ENCODE measurements at places on chromosomes 7 and 10.

DNA sequence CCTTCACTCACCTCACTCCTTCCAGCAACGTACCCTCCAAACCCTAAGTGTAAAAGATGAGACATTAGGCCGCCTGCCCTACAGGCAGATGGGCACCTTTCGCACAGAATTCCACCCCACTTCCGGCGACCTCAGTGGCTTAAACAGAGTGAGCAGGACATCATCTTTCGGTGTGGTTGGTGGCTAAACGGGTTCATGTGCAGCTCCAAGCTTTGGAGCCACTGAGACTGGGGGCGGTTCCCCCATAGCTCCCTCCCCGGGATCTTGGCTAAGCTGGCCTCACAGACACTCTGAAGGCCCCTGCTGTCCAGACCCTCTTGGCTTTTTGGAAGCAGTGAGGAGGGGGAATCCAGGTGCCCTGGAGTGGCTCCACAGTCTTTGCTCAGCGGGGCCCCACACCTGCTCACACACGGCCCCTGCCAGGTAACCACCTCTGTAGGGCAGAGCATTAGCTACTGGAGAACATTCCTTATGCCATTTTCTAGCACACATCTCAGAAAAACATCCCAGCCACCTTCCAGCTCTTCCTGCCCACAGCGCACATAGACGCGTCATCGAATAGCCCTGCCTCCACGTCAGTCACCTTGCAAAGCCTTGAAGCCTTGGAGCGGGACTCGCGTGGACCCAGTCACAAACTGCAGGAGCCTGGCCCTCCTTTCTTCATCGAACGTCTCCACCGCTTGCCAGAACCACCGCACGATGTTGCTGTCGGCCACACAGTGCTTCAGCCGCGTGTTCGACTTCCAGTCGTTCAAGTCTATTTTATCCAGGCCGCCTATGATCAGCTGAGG lies 108.8 kb downstream of the SMURF1 start:
- DNase-seq, result no peak

DNA sequence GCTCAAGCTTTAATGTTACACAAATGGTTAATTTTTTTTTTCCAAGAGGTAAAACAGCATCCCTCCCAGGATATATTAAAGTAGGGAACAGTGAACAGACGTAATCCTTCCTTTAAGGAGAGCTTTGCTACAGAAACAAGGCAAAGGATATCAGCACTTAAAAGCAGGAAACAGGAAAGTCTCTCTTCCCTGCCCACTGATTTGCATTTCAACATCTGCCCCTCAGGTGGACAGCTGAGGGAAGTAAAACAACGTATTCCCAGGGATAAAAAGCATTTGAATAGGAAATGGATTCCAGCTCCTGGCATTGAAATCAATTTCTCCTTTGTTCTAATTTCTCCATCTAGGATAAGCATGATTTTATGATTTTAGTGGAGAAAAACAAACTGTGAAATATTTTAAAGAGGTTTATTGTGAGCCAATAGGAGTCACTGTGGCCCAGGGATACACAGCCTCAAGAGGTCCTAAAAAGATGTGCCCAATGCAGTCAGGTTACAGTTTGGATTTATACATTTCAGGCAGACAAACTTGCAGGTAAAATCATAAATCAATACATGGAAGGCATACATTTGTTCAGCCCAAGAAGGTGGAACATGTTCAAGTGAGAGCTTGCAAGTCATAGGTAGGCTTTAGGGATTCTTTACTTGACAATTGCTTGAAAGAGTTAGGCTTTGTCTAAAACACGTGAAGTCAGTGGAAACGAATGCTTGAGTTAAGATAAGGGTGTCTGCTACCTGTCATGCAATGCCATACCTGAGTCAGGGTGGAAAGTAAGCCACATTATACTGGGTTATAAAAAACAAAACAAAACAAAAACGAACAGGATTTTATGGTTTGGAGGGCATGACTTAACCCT lies 286.2 kb upstream of the VWC2 start:
- no peak for DNase-seq

DNA sequence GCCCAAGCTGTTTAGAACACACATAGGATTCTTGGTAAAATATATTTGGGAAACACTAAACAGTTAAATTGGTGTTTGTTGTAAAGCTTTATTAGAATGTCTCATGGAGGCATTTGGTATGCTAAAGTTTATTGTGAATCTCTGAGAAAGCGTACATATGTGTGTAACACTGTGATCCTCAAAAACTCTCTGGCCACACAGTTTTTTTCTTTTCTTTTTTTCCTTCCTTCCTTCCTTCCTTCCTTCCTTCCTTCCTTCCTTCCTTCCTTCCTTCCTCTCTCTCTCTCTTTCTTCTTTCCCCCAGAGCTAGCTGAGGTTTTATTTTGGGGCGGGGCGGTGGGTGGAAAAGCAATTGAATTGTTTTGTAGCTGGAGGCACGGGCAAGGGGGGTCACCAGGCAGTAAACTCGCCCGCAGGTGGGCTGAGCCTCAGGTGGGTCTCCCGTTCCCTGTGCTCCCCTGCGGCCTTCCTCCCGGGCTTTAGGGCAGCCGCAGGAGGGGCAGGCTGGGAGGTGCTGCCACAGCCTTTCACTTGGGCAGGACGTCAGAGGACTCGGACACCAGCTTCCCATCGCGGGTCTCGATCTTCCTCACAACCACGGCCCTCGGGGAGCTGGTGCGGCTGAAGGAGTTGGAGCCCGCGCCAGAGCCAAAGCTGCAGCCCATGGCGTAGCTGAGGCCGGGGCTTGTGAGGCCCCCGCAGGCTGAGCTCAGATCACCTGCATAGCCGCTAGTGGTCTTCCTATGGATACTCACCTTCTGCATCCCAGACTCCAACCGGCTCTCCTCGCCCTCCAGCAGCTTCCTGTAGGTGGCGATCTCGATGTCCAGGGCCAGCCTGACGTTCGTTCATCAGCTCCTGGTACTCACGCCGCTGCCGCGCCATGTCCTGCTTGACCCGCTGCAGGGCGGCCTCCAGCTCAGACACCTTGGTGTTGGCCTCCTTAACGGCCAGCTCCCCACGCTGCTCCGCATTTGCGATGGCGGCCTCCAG lies 459.0 kb downstream of the GATA3 start:
- DNase-seq, result no peak

- no peak for DNase-seq
Observed at GRCh38 chr7:67947646-67948045, 951.0 kb downstream of the TYW1 start.

- DNase-seq, result no peak
Observed at GRCh38 chr10:71078454-71079145, 133.8 kb upstream of the UNC5B start.

DNA sequence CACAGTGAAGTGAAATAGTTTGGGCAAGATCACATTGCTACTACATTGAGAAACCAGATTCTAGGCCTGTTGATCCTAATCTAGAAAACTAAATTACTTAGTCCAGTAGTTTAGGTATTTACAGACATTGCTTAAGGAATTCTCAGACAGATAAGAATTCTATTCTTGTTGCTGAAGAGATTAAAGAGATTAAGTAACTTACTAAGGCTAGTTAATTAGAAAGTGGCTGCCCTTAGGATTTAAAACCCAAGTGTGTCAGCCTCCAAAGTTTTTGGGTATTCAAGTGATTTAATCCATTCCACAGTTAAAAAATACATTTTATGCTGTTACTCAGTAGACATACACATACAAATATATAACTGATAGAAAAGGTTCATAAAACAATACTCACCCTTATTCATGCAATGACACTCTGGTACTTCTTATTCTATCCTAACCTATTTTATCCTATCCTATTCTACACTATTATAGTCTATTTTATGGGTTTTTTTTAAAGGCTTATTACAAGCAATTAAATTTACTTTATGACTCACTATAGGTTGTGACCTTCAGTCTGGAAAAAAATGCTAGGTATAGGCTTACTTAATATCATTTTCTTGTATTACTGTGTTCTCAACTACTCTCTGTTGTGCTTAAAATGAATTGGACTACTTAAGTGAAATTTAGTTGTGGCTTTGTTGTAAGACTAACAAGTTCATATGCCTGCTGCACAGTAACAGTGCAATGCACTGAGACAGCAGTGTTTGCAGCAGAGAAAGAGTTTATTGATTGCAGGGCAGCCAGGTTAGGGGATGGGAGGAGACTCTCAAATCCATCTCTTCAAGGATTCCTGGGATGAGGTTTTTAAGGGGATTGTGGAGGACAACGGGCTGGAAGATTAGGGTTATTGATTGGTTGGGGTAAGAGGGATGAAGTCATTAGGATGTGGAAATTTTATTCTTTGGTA lies 10.7 kb downstream of the SPAM1 start:
- DNase-seq, result no peak

- DNase-seq, result no peak
Observed at GRCh38 chr7:158278745-158279320, 308.8 kb downstream of the PTPRN2 start.

- DNase-seq, result no peak
Observed at GRCh38 chr10:13457958-13458686, 70.7 kb downstream of the BEND7 start.

GRCh38 chr10:126397156-126397555 lies 8.9 kb upstream of the ADAM12 start:
- DNase-seq, result no peak

- DNase-seq, result no peak
Observed at GRCh38 chr7:54906963-54907362, 111.9 kb upstream of the EGFR start.

DNA sequence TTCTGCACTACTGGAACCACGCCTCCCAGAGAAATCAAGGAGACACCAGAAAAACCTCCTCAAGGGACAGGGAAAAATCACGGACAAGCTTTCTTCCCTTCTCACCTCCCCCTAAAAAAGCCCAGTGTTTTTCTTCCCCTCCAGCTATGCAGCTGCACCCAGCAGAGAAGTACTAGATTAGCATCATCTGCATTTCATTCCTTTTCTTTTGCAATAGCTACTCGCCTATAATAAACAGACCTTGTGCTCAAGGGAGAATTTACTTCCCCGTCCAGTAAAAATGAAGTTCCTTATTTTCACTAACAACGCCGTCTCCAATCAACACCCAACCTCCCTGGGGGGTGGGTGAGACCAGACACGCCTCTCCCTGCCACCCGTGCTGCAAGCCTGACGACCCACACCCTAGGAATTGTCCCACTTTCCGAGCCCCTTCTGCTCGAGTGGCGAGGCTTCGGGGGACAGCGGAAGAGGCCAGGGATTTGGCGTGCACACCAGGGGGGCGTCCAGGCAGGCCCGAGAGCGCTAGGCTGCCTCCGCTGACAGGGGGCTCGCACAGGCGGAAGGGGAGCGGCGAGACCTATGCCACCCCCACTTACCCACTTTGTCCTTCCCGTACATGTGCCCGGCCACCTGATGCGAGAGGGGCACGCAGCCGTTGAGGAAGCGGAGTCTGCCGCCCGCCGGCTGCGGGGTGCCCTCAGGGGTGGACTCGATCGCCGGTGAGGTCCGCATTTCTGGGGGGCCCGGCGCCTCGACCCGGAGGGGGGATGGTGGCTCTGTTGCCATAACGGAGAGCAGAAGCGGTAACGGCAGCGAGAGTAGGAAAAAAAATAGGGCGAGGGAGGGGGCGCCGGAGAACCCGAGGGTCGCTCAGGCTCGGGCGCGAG lies 625 bp downstream of the IPMK start:
- DNase-seq, result peak; percentile 49

- DNase-seq, result no peak
Observed at GRCh38 chr7:116672596-116673456, 830 bp downstream of the MET start.

DNA sequence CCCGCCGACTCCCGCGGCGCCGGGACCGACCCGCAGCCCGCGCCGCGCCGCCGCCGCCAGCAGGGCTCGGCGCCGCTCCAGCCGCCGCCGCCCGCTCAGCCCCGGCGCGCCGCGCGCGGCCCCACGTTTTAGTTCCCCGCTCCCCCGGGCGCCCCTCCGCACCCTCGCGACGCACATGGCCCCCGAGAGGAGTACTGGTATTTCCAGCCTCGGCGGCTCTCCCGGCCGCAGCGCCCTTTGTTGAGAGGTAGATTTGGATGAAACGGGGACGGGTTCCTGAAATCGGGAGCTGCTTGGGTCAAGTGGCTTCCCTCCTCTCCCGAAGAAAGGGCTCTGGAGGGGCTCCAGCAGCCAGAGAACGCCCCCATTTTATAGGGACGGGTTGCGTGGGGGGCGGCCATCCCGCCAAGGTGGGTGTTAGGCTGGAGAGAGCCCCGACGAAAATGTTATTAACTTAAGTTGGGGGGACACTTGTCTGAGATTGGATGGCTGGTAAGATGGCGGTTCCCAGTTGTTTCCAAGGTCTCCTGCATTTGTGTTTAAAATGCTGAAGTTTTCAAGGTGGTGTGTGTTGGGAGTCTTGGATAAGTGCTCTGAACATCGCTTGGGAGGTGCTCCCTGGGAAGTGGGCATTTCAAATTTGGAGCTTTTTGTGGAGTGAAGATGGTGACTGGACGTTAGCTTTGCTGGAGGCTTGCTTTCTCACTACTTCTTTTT lies 1.2 kb downstream of the BMI1 start:
- no peak for DNase-seq

DNA sequence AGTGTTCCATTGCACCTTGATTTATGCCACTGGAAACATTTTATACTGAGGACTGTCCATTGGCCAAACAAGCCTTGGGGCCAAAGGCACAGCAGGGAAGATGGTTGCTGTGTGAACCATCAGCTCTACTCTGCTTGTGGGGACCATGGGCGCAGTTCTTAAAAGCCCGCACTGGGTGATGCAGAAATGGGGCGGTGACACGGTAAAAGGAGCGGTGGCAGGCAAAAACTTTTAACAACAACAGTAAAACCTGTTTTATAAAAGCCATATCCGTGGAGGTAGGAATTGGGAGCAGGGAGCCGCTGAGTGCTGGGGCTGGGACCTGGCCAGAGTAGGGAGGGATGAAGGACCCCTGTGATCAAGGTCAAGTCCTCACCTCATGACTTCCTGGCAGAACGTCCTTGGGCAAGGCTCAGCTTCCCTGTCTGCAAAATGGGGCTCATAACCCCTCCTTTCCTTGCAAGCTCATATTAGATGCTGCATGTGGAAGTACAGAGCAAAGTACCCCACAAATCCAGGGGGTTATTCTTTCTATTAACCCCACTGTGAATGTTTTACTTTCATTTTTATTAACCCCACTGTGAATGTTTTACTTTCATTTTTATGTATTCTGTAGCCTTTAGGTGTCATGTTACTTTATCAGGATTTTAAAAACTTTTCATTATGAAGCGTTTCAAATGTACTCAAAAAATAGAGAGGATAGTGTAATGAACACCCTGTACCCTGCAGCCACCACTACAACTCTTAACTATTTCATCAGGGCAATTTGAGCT lies 78.3 kb downstream of the GRK5 start:
- DNase-seq, result no peak

DNA sequence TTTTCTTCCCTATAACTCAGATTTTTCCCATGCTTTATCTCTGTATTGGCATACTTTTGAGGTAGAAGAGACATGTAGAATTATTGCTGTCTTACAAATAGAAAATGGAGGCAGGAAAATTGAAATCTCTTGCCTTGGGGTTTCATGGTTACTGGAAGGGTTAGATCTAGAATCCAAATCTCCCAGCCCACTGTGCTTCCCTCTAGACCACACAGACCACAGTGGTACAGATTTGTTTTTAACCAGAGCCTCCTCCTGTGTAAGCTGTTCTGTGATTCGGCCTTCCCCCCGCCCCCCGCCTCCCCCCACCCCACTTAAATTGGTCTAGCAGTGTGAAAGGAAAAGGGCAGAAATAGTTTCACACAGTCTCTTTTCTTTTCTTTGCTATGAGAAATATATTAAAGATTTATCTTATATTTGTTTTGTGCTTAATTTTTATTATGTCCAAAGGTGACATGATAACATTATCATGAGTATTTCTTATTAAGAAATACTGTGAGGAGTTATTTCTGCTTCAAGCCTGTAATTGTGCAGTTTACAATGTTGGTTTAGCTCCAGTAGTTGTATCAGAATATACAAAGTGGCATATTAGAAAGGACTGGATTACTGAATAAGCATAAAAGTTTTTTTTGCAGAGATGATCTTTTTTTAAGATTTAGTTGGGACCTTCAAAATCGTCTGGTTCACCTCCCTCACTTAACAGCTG lies 368.8 kb upstream of the BMPER start:
- no peak for DNase-seq
